Foreskin fibroblast (primary cell): ENCODE measurements at places on chromosomes 3 and 15.
A peak's percentile ranks its signal among the peaks of the same experiment; 100 is the strongest.

- DNase-seq: no peak
Observed at GRCh38 chr3:54134713-54135112, 12.4 kb downstream of the CACNA2D3 start.

DNA sequence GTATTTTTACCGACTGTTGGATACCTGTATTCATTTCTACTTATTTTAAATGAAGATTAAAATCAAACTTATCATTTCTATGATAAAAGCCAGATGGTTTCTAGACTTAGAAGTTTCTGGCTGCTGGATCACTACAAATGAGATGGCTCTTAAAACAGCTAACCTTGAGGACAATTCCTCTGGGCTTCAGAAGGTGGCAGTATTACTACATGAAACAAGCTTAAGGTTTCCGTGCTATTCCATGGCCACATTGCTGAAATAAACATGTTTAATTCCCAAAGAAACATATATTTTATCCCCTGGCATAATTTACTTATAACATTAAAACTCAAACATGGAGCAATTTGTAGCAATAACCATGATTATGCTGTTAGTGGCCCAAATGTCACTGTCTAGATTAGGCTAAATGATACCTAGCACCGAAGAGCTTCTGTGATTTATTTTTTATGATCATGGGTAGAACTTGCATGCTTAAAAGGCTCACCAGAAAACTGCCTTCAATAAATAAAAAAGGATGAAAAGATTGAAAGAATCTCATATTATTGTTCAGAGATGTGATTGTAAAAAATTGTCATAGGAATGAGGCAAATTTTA lies 204.0 kb upstream of the NANOGP8 start:
- peak; percentile 81 for DNase-seq

DNA sequence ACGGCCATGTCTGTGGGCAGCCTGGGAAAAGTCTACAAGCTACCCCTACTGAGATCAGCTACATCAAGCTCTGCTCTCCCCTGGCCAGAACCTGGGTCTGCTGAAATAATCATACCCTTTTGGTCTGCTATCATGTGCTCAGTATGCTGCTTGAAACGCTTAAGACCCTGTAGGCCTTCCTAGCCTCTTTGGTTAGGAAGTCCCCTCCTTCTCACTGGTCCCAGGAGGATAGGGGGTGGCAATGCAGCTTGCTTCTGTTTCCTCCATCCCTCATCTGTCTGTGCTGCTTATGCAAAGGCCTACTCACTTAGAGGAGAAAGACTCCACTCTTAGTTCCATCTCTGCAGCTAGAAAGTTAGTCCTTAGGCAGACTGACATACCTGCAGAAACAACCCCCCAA lies 118.2 kb upstream of the RASGRP1 start:
- no peak for DNase-seq

DNA sequence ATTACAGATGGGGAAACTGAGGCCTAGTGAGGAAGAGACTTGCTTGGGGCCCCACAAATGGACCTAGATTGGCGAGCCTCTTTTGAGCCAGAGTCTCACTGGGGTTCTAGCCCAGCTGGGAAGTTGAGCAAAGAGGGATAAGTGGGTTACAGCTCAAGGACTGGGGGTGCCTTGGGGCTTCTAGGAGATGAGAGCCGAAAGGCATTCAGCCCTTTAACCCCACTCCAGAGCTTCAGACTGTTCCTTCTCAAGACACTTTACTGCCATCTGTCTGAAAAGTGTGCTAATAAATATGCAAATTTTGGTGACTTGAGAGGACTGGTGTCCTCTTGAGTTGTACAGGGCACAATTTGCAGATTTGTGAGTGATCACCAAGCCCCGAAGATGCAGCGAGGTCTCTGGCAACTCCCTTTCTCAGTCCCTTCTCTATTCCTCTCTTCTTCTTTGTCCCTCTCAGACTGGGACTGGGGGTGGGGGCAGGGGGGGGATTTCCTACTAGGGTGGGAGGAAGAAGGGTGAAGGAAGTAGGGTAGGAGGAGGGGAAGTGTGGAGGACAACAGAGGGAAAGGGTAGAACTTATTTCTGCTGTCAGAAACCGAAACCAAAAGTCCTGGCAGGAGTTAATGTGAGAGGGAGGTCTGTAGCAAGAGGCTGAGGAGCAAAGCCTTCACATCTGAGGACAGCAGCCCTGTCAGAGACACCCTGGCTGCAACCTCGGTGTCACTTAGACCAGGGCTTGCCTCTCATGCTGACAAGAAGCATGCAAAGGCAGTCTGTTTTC lies 16.2 kb upstream of the ANKDD1A start:
- DNase-seq: peak; percentile 69

DNA sequence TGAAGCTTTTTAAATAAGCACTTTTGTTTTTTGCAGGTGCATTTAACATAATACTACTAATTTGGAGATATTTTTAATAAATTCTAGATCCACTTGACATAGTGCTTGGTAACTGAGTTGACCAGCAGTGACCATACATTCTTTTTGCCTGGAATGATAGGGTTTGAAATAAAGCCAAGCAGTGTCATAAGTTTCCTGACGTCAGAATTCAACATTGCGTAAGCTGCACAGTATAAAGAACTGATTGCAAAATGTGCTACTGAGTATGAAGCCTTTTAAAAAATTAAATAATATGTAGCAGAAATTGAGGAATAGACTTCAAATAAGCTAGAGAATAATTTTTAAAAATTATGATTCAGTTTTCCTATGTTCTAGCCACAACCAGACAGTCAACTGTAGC lies 454.6 kb upstream of the ARPP21 start:
- peak; percentile 71 for DNase-seq

GRCh38 chr3:23685541-23686258 lies 120.1 kb upstream of the UBE2E1 start:
- DNase-seq: peak; percentile 99
